ENCODE measurements at places on chromosomes 1 and 21.

DNA sequence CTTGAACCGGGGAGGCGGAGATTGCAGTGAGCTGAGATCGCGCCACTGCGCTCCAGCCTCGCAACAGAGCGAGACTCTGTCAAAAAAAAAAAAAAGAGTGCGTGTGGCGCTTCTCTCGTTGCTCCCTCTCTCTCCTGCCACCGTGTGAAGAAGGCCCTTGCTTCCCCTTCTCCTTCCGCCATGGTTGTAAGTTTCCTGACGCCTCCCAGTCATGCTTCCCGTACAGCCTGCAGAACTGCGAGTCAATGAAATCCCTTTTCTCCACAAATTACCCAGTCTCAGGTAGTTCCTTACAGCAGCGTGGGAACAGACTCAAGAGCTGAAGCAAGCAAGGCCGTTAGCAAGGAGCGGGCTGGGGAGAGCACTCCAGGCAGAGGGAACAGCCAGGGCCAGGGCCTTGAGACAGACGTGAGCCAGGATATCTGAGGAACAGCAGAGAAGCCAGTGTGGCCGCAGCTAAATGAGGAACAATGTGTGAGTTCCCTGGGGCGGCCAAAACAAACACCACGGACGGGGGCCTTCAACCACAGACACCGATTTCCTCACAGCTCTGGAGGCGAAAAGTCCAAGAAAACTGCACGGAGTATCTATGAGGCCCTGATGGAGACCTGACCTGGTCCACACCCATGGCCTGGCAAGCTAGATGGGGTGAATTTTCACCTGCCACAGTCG lies 54.2 kb upstream of the ETS2 start:
- peak; percentile 85 for DNase-seq

DNA sequence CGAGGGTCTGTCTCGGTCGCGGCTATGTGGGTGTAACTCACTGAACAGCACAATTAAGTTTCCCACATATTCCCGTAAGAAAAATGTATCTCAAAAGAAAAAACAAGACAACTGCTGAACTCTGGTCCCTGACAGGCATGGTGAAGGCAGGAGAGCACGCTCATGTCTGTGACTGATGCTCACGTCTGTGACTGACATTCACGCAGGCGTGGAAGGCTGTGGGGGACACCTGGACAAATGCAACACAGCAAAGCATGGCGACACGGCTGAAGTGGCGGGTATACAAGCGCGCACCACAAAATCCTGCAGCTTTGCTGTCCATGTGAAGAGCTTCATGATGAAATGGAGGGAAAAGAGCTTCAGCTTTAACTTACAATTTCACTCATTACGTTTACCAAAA lies 6.0 kb downstream of the PTTG1IP start:
- DNase-seq, result no peak

GRCh38 chr1:204418174-204419063 lies 6.8 kb upstream of the PPP1R15B start:
- DNase-seq, result no peak

DNA sequence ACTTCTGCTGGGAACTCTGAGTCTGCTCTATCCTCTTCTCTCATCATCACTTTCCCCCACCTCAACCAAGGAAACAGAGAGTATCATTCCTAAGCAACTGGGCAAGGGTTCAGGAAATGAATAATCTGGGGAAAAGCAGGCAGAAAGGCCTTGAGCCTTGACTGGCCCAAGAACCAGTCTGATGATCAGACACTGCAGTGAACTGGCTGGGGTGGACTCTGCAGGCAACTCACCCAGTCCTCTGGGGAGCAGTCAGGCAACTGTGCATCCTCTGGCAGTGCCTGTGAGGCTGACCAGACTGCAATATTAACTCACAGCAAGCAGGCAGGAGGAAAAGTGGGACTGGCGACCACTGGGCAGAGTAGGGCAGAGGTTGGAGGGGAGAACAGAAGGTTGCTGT lies 991 bp downstream of the ANKRD35 start:
- DNase-seq, result peak; percentile 85

GRCh38 chr1:69295265-69295664 lies 272.5 kb upstream of the LRRC7 start:
- no peak for DNase-seq

DNA sequence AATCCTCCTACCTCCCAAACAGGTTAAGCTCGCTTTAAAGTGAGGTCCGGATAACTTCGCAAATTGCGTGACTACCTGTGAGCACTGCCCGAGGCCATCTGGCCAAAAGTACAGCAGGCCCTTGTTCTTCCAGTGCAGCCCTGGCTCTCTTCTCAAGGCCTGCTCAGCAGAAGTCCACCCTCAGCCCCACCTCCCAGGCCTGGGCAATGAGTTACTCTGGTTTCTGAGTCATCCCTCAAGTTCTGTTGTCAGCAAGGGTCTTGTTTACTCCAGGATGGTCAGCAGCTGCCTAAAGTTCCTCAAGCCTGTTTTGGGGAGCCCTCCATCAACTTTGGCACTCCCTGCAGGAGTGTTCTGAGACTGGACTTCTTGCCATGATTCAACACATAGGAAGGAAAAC lies 101.7 kb downstream of the BCAR3 start:
- peak; percentile 89 for DNase-seq

DNA sequence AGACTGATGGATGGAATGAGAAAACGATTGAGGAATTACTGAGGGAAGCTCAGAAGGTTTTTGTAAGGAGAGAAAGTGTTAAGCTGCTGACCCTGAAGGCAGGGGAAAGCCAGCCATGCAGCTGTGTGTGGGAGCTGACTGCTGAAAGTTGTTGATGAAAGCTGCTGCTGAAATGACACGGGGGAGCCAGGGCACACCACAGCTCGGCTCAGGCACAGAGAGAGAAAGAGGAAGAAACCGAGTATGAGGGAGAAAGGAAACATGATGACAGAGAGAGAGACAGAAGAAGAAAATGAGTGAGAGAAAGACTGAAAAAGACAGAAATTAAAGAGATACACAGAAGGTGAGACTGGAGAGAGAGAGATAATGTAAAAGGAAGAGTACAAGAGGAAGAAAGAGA lies 115.5 kb downstream of the LRRC53 start:
- no peak for DNase-seq

DNA sequence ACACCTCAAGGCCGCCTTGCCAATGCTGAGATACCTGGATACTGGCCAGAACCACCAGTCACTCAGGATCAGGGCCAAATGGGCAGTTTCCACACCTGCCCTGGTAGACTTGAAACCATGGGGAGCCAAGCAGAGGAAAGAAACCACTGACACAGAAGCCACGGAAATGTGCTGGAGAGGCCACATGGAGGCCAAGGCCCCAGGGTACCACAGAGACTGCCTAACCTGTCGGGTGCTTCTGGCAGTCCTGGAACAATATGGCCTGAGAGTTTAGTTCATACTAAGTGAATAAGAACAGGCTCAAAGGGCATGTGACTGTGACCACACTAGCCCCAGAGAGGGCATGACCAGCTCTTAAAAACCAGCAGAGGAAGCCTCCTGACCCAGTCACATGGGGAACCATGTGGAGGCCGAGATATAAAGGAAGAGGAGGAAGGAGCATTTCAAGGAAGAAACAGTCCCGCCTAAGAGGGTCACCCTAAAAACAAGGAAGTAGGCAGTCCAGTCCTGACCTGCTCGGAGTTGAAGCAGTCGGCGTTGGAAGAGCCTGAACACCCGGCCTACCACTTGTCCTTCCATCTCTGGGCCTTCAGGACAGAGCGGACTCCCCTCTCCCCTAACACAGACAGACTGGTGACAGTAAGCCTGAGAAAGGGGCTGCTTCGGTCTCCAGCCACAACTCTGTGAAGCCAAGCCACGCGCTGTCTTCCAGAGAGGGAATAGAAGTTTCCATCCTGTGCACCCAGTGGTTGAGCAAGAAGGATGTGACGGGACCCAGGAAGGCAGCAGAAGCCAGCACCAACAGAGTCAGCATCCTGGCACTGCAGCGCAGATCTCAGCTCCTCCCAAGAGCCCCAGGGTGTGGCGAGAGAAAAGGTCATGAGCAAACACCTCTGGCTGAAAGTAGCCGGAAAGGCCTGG lies at the start of gene DENND2D:
DENND2D (minus strand) TSS at position 766 of the 921 bp plus-strand sequence; CDS start at position 579, 187 bp downstream.
- no peak for DNase-seq

DNA sequence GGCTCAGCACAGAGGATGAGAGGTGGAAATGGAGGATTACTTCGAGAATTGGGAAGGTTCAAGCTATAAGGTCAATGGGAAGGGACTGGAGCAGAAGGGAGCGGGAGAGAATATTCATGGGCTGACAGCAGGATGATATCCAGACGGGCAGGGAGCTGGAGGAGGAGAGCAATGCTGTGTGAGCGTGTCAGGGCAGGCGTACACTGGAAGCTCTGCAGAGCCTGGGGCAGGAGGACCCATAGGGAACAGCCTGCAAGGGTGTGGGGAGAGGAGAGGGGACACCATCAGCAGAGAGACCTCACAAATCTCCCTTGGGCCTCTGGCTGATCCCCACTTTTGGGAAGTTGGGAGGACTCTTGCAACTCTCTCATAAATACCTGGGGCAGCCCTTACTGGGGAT lies 13.7 kb downstream of the CSF1 start:
- no peak for DNase-seq

DNA sequence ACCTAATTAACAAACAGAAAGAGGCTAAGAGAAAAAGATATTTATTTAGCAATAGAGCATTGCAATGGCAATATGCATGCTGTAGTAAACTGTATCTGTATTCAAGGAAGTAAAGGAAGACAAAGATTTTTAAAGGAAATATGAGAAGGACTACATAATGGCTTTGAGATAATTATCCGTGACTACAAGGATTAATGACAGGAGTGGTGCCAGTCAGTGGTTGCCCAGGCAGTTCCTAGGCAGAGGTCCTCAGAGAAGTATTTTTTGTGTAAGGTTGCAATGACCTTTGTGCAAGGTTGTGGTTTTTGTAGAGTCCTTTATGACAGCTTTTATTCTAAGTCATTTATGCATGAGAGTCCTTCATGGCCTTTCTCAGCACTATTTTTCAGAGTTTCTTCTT lies 711.1 kb upstream of the CHRM3 start:
- DNase-seq, result no peak

- peak; percentile 70 for DNase-seq
Measured at GRCh38 chr21:37153196-37153934, 80.3 kb downstream of the TTC3 start.

GRCh38 chr1:194598098-194598497 lies 1411.7 kb upstream of the B3GALT2 start:
- DNase-seq, result peak; percentile 0

GRCh38 chr1:231779081-231779480 lies 152.5 kb downstream of the DISC1 start:
- DNase-seq, result no peak

- no peak for DNase-seq
Measured at GRCh38 chr1:9149151-9149550, 20.2 kb upstream of the GPR157 start.

GRCh38 chr1:170978371-170978910 lies 43.1 kb downstream of the MROH9 start:
- no peak for DNase-seq

DNA sequence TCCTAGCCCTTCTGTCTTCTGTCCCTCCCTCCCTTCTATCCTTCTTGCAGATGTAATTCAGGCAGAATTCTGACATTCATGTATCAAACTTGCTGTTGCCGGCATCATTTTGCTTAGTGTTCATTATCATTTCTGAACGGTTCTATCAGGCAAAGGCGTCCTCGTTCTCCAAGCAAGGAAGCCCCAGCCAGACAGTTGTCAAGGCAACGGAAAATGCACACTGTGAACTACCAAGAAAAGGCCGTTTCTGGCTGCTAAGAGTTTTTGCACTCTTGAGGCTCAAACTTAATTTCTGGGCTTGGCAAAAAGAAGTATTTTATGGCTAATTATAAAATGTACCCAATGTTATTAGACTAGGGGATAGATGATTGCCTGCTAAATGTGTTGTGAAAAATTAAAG lies 164.7 kb upstream of the KCNJ15 start:
- DNase-seq, result no peak

- peak; percentile 92 for DNase-seq
Measured at GRCh38 chr1:205748403-205749233, 1.4 kb downstream of the NUCKS1 start.

DNA sequence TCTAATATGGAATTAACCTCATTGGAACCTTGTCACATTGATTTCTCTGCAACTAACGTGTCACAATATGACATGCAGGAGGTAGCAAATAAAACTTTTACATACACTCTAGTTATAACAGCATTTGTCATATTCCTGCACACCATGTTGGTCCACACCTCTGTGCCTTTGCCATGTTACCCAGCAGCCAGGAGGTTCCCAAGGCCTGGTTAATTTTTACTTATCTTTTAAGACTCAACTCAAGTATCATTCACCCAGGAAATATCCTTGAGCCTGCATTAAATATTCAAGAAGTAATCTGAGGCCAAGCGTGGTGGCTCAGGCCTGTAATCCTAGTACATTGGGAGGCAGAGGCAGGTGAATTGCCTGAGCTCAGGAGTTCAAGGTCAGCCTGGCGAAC lies 447.2 kb upstream of the NR5A2 start:
- no peak for DNase-seq

DNA sequence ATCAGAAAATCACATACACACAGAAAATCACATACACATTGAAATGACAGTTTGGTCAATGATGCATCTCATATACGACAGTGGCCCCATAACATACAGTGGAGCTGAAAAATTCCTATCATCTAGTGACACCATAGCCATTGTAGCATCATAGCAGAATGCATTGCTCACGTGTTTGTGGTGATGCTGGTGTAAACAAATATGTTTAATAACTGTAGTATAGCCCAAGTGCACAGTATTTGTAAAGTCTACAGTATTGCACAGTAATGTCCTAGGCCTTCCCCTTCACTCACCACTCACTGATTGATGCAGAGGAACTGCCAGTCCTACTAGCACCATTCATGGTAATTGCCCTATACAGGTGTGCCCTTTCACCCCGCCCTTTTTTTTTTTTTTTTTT lies 30.1 kb upstream of the RUNX1 start:
- no peak for DNase-seq

- DNase-seq, result peak; percentile 20
Measured at GRCh38 chr1:229363723-229364122, 20.9 kb upstream of the CCSAP start.

DNA sequence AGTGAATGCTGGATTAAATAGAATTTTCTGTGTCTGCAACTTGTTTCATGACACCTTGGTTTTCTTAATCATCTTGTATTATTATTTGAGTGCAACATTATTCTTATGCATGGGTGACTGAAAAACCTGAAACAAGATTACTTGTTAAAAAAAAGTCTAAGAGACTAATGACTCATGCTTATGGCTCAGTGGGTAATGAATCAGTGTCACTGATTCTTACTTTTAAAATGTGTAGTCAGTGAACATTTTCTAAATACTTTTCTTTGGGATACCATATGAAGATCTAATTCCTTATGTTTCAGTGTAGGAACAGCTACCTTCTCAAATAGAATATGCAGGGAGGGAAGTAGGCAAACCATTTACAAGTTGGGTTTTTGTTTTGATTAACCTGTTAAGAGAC lies 65.5 kb downstream of the PRKAA2 start:
- peak; percentile 79 for DNase-seq

GRCh38 chr1:42348498-42348897 lies 13.5 kb upstream of the FOXJ3 start:
- no peak for DNase-seq

GRCh38 chr1:20528221-20528620 lies 20.3 kb upstream of the MUL1 start:
- no peak for DNase-seq

- no peak for DNase-seq
Measured at GRCh38 chr1:155066777-155067176, 3.2 kb downstream of the EFNA4 start.
